GM06990 (cell line): ENCODE measurements at places on chromosomes 5 and 9.

DNA sequence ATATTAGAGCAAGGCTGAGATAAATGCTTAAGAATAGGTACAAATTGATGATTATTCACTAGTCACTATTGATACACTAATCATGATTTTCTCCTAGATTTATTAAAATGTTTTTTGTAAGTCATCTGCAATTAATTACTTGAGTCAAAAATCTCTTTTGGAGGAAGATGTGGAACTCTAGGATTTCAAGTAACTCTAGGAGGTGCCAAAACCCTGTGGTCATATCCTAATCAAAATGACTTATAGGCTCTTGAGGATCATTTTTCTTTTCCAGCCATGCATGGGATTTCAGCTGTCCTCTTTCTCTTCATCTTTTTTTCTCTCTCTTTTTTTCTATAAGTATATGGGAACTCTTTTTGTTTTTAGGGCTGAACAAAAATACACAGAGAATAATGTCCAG, 141.8 kb upstream of the CD180 start:
- DNase-seq, result no peak

DNA sequence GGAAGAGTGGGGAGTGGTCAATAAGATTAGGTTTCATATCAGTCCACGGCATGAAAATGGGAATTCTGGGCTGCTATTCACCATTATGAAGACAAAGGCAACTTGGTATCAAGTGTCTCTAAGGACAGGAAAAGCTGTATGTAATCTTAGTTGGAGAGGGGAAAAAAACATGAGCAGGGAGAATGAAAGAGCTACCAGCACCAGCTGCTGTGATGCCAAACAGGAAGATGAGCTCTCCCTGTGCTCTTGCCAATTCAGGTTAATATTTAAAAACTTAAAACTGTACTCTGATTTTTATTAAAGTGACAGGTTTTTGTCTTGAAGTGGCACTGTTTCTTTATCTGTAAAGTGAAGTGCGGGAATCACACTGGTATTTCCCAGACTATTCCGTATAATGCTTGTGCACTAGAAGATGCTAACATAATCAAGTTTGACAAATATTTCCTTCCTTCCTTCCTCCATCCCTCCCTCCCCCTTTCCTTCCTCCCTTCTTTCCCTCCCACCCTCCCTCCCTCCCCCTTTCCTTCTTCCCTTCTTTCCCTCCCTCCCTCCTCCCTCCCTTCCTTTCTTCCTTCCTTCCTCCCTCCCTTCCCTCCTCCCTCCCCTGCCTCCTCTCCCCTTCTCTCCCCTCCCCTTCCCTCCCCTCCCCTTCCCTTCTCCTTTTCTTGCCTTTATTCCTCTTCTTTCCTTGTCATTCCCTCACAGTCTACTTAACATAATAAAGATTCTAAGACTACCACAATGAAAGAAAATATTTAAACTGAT, 1383.0 kb upstream of the C9orf72 start:
- DNase-seq, result no peak

GRCh38 chr9:128142061-128142460, 7.2 kb upstream of the LCN2 start:
- DNase-seq, result no peak

- no peak for DNase-seq
Observed at GRCh38 chr5:105735704-105736103, 1935.0 kb downstream of the EFNA5 start.

DNA sequence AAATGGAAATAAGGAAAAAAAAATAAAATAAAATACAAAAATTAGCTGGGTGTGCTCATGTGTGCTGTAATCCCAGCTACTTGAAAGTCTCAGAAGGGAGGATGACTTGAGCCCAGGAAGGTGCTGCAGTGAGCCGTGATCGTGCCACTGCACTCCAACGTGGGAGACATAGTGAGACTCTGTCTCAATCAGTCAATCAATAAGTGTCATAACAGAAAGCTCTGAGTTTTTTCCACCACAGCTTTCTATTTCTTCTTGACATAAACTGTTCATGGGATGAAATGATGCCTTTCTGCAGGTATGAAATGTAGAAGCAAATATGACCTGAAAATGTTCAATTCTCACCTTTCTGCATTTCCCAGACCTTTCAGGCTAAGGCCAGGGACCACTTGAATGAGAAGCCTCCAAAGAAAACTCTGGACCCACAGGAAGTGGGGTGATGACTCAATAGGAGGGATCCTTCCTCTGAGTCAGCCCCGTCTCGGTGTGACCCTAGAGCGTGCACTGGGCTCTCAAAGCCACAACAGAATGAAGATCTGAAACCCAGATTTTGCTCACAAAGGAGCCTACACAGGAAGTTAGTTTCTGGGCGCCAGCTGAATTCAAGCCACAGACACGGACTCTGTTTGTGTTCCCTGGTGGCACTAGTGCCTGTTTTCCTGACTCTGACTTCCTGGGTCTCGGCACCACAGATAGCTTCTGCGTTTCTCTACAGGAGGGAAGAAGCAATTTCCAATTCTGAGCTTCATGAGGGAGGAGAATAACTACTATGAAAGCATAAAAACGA, 62.0 kb downstream of the ANKH start:
- peak; percentile 70 for DNase-seq

- no peak for DNase-seq
Observed at GRCh38 chr5:56565644-56566043, 249.7 kb upstream of the MAP3K1 start.

DNA sequence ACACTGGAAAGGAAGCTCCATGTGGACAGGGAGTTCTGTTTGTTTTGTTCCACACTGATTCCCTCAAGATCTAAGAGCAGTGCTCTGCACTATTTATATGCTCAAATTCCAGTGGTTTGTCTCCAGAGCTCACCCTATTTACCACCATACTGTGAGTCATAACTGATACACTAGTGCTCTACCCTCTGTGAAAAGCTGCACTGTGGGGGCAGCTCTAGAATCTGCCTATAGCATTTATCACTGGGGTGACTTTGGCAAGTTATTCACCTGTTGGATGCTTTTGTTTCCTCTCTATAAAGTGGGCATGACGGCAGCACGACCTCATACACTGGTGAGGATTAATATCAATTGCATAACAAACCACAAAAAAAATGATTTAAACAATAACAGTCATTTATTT, 307.8 kb downstream of the NR2F1-AS1 start:
- DNase-seq, result no peak

GRCh38 chr5:66779528-66779927, 183.3 kb downstream of the MAST4 start:
- DNase-seq, result no peak

DNA sequence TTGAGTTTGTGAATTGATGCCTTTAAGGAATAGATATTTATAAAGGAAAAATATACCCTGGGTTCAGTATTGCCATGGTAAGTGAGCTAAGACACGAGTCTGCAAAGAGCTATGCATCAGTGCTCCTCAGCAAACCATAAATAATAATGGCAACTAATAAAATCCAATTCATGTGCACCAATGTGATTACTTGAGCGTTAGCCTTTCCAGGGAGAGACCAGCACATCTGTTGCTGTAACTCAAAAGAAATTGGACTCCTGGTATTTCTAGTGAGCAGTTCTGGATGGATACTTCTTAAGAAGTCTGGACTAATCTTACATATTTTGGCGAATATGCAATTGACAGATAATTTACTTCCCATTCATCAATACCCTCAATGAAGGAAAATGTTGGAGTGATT, 373.3 kb downstream of the ARHGEF28 start:
- DNase-seq, result no peak

DNA sequence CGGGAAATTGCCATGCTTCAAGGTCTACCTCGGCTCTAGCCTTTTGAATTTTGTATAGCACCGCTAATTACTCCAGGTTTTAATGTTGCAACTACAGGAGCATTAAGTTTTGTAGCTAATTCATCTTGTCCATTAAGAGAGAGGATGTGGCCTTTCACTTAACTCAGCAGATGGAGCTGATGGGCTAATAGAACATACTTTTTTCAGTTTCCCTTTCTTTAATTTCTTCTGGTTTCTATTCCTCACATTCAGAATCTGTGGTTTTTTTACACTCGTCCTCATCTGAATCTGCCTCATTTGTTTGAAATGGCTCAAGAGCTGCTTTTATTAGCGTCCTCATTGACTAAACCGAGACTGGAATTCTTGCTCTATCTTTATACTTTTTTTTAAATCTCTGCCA, 2085.7 kb upstream of the C9orf72 start:
- no peak for DNase-seq

GRCh38 chr5:83718936-83719495, 1.6 kb downstream of the HAPLN1 start:
- no peak for DNase-seq

DNA sequence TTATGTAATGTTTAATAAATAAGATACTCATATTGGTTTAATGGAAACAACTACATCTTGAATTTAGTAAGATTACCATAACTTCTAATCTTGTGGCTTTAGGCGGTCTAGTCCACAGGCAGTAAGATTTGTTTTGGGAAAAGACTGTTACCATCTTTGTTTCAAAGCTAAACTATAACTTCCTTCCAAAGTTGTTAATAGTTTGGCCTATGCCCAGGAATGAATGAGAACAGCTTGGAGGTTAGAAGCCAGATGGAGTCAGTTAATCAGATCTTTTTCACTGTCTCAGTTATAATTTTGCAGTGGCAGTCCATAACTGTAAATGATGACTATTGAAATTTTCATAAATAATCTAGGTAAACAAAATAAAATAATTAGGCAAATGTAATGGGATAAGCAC, 241.8 kb upstream of the KLF9 start:
- DNase-seq, result no peak

DNA sequence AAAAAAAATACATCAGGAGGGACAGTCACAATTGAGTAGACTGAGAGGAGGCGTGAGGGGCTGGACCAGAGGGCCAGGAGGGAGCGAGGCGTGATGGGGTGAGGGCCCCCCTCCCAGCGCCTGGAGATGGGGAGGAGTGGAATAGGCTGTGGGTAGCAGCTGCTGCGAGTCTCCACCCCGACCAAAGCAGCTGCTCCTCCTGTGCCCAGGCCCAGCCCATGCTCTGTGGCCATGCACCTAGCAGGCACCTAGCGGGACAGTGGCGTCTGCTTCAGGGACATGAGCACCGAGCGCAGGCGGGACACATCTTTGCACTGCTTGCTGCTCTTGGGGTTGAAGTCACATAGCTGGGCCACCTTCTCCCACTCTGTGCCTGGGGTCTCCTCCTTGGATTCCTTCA, 4.0 kb downstream of the HIGD2A start:
- DNase-seq, result no peak

DNA sequence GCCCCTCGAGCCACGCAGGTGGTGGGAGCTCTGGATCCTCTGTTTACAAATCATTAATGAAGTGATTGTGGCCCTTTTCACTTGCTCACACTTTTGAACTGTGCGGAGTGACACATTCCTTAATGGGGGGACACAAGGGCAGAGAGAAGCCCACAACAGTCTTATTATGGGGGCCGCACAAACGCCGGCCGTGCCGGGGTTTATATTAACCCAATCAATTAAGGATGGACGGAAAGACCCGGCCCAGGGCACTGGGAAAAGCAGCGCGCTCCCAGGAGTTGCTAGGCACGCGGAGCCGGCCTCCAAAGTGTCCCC, 634.8 kb downstream of the IRX1 start:
- no peak for DNase-seq

DNA sequence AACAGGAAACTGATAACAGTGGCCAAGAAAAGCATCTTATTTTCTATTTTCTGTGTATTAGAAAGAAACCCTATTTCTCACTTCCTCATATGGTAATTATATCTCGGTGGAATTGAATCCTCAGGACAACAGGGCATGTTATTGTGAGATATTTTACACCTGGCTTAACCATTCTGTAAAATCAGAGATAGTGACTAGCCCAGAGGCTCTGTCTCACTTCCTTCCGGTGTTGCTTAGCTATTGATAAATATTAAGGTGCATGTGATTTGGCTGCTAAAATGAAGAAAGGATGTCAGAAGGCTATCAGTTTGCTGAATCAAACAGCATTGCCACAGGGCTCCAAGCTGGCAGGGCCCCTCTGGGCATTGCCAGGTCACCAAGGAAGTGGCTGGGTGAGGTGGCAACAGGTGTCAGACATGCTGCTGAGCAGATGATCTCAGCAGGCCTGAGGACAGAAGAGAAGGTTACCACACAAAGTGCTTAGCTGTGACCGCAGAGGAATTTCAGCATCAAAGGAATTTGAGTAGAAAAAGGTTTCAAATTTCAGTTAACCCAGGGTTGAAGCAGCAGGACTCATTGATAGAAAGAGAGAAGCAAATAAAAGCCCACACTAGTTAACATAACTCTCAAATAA, 330.7 kb downstream of the PDE4D start:
- peak; percentile 79 for DNase-seq
